ENCODE measurements at places on chromosomes 2 and 18. TPM values are rescaled to one million over a fixed set of nuclear protein-coding genes. Genes with fewer than 3 reads are reported as not detected.

The SERPINB10 gene
- polyA plus RNA-seq: 0.85 TPM

The PTH2R gene
- not detected for polyA plus RNA-seq

The CROCC2 gene
- polyA plus RNA-seq: not detected

The ABCB11 gene
- polyA plus RNA-seq: not detected

The ITGB1BP1 gene
- 50.7 TPM for polyA plus RNA-seq

The THAP4 gene
- 50.4 TPM for polyA plus RNA-seq

The ANKRD30B gene
- 0.05 TPM for polyA plus RNA-seq

The MCEE gene
- 10.8 TPM for polyA plus RNA-seq

The SIX2 gene
- 0.36 TPM for polyA plus RNA-seq

The CHST9 gene
- not detected for polyA plus RNA-seq

DNA sequence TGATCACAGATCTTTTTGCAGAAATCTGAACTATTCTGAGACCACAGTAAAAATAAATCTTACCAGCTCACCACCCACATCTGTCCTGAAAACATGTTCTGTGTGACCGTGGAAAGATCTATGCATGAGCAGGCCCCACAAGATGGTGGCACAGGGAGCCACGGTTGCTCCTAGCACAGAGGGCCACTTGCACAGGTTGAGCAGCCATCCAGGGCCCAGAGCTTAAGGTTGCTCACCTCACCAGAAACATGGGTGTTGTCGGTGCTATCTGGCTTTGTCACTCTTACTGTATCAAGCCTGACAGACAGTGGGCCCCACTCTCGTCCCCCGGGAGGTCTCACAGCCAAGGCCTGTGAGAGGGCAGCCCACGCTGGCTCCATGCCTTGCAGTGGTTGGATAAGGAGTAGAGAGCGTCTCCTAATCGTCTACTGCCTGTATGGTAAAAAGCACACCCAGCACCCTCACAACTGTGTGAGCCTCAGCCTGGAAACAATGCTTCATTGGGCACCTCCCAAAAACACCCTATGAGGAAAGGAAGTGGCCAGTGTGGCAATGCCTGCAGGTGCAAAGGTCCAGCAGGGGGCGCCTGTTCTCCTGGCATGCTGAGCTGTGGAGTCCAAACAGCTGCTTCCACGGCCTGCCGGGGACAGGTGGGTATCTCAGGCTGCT, 19.6 kb downstream of the TUBB6 start:
- no peak for DNase-seq

- DNase-seq: no peak
Observed at GRCh38 chr2:222302178-222303018, 3.6 kb upstream of the PAX3 start.

GRCh38 chr2:227394401-227394800, 6.7 kb upstream of the SCYGR1 start:
- no peak for DNase-seq

DNA sequence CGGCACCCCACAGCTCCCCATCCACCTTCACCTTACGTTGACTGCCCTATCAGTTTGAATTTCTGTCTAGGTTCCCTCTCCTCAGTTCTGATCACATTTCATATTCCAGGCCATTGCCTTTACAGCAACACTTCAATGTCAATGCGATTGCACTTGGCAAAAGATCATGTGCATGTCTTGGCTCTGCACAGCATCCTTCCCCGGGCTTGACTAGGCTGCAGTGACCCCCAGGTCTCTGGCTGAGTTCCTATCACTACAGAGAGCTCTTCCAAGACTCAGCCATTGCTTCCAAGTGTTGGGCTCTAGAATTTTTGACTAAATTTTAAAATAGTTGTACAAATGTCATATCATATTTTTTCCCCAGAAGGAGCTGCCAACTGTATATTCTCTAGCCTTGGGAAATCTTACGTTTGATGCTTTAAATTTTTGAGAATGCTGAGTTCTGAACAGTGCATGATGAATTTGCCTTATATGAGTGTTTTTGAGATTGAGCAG, 103.8 kb upstream of the NEDD4L start:
- no peak for DNase-seq

DNA sequence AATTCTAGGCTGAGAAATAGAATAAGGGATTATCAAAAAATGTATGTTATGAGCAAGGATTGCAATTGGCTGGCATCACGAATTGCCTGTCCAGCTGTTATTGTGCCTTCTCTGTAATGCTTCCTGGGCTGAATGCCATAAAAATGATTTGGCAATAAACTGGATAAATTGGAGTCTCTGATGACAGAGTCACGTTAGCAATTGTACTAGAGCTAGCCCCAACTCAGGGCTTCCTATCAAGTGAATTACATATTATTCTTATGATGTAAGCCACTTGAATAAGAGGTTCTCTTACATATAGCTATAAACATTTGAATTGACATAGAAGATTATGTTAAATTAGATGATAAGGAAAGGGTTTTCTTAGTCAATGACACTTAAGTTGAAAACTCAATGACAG, 607.5 kb upstream of the REG3G start:
- no peak for DNase-seq

DNA sequence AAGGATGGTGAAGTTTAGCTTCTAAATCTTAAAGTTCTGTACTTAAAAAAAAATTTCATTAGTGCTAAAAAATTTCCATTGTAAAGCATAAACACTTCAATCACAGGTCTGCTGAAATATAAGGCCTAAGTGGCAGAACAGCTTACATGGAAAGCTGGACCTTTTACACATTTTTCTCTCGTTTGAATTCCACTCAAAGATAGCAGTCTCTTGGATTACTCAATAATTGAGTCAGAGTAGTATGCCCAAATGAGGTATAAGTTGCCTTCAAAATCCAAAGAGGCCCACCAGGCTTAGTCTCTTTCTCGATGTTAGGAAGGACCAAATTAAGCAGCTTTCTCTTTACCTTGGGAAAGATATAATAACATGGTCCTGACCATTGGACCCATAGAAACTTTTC, 220.4 kb upstream of the CWC22 start:
- DNase-seq: no peak

DNA sequence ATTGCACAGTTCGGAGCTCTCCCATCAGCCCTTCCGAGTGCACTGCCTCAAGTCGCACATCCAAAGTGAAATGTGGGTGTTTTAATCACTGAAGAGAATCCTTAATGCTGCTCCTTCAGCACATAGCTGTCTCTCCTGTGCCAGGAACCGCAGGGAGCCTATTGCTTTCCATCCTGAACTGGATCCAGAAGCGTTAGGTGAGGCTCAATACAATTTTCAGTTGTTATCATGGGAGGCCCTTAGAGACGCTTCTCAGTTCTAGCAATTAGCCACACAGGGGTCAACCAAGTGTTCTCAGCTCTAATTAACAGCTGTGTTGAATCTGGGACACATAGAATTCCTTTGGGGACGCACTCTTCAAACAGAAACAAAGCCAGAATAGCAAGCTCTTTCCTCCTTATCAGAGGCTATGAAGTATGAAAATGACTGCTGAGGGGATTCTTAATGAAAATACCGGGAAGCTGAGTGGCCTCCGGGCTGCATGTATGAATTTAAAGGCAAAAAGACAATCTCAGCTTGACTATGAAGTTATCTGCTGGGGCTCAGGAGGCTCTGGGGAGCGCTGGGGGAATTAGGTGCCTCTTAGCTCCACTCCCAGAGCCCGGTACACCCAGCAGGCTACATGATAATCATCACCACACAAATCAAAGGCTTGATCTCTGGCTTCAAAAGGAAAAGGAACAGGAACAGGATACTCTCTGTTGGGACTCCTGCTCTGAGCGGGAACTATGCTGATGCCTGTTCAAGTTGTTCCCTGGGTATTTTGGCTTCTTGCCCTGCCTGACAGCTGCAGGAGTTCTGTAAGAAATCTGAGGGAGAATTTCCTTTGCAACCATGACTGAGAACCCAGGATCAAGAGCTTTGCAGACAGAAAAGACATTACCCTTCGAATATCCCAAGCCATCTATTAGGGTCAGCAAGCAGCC, 55.4 kb upstream of the NCOA1 start:
- no peak for DNase-seq

GRCh38 chr2:196249860-196250259, 78.5 kb upstream of the STK17B start:
- no peak for DNase-seq

GRCh38 chr2:130957915-130958314, 121.2 kb downstream of the ARHGEF4 start:
- DNase-seq: no peak

GRCh38 chr2:229901819-229902218, 20.0 kb downstream of the TRIP12 start:
- no peak for DNase-seq

DNA sequence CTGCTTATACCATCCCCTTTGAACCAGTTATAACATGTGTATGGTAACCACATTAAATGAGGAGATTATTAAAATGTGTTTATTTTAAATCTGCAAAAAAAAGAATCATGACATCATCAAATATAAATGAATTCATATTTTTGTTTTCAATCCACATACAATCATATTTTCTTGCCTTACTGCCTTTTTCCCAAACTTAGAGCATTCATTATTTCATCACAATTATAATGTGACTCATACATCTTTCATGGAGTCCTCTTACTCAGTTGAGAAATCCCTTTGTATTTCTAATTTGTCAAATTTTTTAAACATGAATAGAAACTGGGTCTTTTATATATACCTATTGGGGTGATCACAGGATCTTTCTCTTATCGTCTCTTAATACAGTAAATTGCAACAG, 909.6 kb downstream of the DSC3 start:
- DNase-seq: no peak

DNA sequence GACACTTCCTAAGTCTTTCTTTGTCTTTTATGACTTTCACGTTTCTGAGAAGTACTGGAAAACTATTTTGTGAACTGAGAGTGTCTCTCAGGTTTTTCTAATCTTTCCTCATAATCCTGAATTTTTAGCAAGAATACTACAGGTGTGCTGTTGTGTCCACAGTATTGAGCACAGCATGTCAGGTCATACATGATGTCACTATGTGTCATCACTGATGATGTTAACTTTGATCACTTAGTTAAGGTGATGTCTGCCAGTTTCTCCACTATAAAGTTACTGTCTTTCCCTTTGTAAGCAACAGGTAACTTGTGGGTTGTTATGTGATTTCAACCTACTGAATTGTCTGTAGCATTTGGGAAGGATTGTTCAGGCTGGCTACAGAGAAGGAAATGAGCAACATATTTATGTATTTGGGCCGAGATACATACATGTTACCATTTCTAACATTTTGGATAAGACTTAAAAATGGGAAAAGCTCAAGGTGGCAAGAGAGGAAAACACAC, 11.1 kb downstream of the MATN3 start:
- no peak for DNase-seq

GRCh38 chr2:229900012-229900411, 21.8 kb downstream of the TRIP12 start:
- no peak for DNase-seq

DNA sequence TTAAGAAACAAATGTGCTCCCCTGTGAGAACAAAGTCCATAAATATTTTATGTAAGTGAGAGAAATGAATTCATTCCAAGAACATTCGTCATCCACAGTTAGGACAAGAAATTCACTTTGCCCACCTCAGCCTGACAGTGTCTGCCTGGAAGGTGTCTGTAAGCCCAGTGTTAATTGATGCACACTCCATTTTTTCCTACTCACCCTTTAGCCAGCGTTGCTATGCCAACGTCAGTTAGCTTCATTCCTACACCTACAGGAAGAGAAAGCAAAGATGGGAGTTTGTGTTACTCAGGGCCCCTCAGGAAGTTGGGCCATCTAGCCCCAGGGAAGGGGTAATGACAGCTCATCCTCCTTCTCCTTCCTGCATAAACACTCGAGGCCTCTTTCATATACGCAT, 131.0 kb downstream of the ALPK2 start:
- no peak for DNase-seq

GRCh38 chr2:225293638-225294037, 105.9 kb upstream of the NYAP2 start:
- DNase-seq: no peak

GRCh38 chr2:189858291-189858690, 74.0 kb downstream of the PMS1 start:
- no peak for DNase-seq

GRCh38 chr18:31396796-31397612, 20.4 kb downstream of the DSG4 start:
- no peak for DNase-seq

GRCh38 chr2:207528980-207529329, 807 bp upstream of the CREB1 start:
- no peak for DNase-seq

- no peak for DNase-seq
Observed at GRCh38 chr2:161102770-161103450, 57.3 kb upstream of the TANK start.

- DNase-seq: no peak
Observed at GRCh38 chr18:77015169-77015568, 117.4 kb downstream of the MBP start.

GRCh38 chr18:62370366-62370765, 45.3 kb downstream of the TNFRSF11A start:
- no peak for DNase-seq

DNA sequence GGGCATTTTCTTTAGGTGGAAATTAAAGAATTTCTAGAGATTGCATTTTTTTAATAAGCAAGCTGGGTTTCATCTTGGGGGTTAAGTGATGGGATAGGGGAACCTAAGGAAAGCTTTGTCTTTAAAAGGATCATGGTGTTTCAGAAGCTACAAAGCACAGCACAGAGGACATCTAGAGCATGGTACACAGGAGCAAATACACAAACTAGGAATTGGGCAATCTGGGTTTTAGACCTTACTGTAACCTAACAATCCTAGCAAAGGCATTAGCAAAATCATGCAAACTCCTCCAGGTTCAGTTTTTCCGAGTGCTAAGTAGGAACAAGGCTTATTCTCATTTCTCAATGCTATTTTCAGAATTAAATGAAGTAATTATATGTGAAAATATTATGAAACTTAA, 134.1 kb downstream of the CD226 start:
- DNase-seq: no peak

DNA sequence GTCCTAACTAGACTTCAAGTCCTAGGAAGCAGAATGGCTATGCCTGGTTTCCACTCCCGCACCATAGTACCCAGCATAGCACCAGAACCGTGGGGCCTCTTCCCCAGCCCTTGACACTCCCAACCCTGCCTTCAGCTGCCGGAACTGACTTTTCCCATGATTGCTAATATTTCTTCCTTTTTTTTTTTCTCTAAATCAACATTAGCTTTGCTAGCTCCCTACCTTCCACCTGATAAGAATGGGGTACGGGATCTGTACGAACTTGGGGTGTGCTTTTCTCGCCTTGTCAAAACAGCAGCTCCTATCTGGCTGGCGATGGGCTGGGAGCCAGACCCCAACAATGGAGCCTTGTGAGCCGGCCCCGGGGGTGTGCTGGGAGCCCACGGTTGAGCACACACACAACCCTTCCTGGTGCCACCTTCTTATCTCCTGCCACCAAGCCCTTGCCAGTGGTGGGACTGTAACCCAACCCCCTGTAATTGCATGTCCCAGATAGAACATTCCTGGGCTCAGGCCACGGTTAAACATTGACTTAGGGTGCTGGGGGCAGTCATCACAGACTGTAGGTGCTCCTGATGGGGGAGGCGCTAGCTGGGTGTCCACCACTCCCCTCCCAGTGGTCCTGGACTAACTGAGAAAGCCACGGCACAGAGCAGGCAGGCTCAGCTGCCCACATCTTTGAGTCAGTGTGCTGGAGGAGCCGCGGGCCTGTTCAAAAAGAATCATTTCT, 213.0 kb upstream of the HAAO start:
- DNase-seq: no peak

Measured in BJ (cell line).